NCI-H146 (cell line): ENCODE measurements at places on chromosomes 6 and 20.

GRCh38 chr6:125546841-125547251 is 202.6 kb upstream of the HEY2 start:
- no peak for DNase-seq

- DNase-seq = no peak
Measured at GRCh38 chr6:94050515-94050914, 631.2 kb upstream of the EPHA7 start.

DNA sequence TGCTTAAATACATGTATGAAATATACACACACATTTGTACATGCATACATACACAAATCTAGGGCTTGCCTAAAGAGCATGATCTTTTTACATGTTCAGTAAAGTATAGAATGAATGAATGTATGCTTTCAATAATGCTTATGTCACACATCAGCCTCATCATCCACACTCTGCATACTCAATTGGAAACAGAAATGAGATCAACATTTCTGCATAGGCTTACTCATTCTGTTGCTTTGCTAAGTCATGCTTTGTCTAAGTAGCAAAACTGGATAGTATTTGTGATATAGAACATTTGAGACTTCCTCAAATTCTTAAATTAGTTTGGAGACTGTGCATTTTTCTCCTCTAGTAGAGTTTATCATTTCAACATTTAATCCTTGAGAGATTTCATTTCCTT is 343.3 kb downstream of the ADGRB3 start:
- DNase-seq = no peak

- peak; percentile 29 for DNase-seq
Measured at GRCh38 chr6:33427585-33428223, 7.8 kb downstream of the SYNGAP1 start.

GRCh38 chr6:5132731-5133130 is 47.6 kb downstream of the PPP1R3G start:
- DNase-seq = no peak

DNA sequence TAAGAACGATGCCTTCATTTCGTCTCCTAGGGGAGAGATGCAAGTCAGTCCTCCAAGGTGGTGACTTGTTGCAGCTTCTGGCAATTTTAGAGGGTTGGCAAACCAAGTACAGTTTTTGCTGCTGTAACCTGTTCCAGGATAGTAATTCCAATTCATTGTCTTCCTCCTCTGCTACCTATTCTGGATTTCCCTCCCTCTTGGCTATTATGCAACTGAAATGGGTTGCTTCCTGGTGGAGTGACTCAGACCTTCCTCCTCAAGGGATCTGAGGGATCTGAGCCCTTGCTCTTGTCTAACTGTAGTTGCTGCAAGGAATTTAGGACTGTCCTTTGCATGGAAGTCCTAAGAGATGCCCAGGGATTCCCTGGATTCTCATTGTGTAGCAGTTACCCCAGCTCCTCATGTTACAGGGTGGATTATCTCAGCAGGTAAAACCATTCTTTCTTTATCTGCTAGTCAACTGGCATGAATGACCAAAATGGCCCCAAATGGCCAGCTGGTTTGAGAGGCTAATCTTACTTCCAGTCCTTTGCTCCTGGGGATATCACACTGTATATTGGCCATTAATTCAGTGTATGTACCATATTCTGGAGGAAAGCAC is 17.6 kb upstream of the ELMO2 start:
- peak; percentile 74 for DNase-seq

GRCh38 chr6:41302638-41303037 is 16.2 kb upstream of the TREM1 start:
- no peak for DNase-seq

GRCh38 chr20:51749674-51750036 is 18.5 kb downstream of the ATP9A start:
- DNase-seq = no peak

GRCh38 chr6:10598084-10598960 is 77.2 kb downstream of the GCNT2 start:
- no peak for DNase-seq

- DNase-seq = no peak
Measured at GRCh38 chr6:163630572-163630971, 216.1 kb downstream of the QKI start.

- DNase-seq = peak; percentile 30
Measured at GRCh38 chr6:53347250-53347920, 1.4 kb downstream of the ELOVL5 start.

DNA sequence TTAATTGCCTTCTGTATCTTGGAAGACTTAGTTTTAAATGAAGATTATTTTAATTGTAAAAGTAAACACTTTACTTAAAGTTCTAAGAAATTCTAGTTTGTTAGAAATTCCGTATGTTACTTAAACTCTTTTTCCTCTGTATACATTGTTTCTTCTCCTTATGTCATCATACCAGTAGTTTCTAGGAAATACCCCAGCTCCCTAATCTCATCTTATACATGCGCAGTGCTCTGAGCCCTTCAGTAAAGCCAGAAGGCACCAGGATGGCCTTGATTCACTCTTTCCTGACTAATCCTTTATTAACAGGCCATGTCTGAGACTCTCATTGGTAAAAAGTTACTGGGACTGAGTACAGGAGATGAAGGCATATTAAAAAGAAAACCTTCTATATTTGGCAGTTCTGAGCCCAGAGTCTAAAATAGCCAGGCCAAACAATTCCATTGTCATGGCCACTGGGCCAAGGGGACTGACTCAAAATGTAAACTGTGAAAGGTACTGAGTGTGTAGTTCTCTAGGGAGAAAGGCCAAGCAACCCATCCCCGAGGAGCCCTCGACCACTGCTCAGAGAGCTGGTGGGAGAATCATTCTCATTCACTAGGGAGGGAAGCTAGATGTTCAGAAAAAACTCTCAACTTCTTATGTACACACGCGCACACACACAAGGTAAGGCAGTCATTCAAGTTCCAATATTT is 25.0 kb downstream of the SLC22A1 start:
- DNase-seq = no peak

- no peak for DNase-seq
Measured at GRCh38 chr6:154932515-154933027, 62.5 kb upstream of the TIAM2 start.

GRCh38 chr6:116329156-116329555 is 41.6 kb upstream of the DSE start:
- DNase-seq = no peak

- DNase-seq = no peak
Measured at GRCh38 chr20:11219192-11219591, 545.4 kb upstream of the JAG1 start.

DNA sequence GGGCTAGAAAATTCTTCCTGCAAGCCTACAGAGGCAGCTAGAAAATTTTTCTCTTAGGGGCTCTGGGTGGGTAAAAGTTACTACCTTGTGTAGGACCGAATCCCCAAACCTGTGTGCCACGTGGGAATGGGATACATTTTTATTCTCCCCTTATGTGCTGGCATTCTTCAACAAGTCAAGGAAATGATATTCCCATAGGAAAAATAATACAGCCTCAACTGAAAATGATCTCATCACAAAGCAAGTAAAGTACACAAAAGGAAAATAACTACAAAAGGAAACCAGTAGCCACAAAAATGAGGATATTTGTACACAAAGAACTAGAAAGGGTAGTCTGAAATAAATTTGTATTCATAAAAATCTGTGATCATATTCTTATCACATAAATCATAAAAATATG is 298.1 kb downstream of the LAMA2 start:
- DNase-seq = no peak

GRCh38 chr6:116218172-116218633 is 35.7 kb downstream of the TSPYL4 start:
- no peak for DNase-seq

- DNase-seq = no peak
Measured at GRCh38 chr6:55379895-55380294, 52.6 kb downstream of the GFRAL start.

GRCh38 chr6:166765234-166765541 is 138.1 kb upstream of the RPS6KA2 start:
- DNase-seq = no peak

DNA sequence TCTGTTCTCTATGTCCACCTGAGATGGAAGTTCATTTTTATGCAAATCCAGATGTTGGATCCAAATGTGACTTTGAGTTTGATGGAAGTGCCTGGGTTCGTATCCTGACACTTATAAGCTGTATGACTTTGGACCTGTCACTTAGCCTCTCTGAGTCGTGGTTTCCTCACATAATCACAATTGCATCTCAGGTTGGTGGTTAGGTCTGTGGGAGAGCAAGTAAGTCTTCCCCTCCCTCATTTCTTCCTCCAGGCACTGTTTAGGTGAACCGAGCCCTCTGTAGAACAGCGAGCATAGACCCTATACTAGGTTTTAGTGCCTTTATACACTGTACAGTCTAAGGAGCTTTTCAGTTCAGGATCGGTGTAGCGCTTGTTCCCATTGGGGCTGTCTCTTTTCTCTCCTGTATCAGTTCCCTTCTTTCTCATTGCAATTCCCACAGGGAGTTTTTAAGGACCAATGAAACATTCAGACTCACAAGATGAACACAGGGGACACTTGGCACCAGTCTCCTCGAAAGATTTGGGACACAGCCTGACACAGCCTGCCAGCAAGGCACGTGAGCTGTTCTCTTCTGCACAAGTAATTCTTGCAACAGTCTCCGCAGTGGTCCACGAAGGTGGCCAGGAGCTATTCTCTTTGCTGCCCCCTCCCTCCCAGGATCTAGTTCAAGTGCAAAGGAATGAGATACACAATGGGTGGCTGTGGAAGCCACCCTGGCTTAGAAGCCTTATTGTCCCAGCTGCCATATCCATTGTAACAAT is 11.8 kb downstream of the TOX2 start:
- DNase-seq = no peak

DNA sequence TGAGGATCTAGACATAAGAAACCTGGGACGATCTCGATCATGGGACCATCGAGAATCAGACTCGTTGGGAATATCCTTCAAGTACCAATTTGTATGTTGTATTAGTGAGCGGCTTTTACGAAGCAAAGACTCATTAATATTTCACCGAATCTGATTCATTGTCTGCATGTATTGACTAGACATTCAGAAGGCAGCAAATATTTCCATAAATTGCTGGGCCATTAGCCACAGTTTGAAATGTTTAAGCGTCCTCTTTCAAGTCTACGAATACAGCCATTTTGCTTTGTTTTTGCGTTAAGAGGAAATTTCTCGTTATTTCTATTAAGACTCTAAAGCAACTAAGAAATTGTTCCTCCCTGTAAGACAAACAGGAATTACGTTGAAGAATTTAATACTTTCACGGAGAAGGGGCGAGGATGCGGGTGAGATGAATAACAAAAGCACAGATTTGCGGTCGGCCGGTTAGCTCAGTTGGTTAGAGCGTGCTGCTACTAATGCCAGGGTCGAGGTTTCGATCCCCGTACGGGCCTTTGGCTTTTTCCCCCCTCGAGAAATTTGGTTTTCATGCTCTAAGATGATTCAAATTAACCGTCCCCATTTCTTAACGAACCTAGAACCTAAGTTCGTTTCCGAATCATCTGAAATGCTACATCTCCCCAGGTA is 18.5 kb downstream of the POM121L2 start:
- peak; percentile 55 for DNase-seq

DNA sequence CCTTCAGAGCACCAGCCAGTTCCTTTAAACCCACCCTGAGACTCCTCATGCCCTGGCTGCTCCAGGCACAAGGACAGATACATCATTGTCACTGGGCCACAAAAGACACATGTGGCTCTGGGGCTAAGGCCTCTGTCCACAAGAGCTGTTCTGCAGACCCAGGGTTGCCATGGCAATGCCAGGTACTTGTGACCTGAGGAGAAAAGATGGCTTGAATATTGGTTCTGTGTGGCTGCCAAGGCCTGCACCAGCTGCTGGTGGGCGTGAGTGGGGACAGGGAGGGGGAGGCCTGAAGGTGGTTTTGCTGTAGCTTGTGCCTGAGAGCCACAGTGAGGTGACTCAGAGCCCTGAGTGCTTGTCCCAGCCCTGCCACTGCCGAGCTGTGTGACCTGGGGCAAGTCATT is 31.8 kb downstream of the SAYSD1 start:
- DNase-seq = peak; percentile 31

DNA sequence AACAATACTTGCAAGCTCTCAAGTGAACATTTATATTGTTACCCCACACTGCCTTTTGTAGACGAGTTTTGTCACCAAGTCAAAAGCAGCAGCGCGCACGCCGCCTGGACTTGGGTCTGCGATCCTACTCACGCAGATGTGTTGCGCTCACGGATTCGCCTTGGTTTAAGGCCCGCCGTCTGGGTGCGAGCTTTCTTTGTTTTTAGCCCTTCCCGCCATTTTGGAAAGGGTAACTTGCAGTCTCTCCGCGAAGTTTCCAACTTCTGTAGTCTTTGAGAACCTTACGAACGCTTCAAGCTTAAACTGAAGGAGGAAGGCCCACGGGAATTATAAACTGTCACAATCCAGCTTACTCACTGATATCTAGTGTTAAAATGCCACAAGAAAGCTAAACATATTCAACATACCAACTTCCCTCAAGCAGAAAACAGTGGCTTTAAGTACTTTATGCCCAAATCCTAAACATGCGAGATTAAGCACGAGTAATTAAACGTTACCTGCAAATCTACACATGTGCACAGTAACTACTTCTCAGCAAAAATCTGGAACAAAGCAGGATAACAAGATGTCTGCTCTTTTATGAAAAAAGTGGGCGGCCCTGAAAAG is 80.4 kb upstream of the BTN3A2 start:
- peak; percentile 78 for DNase-seq

DNA sequence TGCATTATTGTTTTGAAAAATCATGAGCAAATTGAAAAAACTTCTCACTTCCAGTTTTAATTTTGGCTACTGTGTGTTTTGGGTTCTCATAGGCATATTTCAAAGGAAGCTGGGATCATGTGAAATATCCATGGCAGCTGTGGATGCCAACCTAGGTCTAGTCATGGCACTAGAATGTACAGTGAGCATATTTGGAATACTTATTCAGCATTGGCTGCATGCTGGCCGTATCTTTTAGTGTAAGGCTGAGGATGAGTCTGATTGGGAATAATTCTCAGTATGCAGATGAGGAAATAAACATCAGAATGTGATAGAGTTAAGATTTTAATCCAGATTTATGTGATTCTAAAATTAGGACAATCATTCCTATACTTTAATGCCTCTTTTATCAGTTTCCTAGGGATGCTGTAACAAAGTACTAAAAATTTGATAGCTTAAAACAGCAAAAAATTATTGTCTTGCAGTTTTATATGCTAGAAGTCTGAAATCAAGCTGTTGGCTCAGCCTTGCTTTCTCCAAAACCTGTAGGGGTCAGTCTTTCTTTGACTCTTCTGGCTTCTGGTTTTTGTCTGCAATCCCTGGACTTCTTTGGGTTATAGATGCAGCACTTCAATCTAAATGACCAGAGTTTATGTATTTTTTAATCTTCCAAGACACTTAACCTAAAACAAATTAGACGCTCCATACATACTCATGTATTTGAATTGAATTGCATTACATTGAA is 37.7 kb upstream of the DEFB112 start:
- DNase-seq = no peak
